IPS DF 6.9 (cell line): ENCODE measurements at places on chromosomes 3 and 15.

DNA sequence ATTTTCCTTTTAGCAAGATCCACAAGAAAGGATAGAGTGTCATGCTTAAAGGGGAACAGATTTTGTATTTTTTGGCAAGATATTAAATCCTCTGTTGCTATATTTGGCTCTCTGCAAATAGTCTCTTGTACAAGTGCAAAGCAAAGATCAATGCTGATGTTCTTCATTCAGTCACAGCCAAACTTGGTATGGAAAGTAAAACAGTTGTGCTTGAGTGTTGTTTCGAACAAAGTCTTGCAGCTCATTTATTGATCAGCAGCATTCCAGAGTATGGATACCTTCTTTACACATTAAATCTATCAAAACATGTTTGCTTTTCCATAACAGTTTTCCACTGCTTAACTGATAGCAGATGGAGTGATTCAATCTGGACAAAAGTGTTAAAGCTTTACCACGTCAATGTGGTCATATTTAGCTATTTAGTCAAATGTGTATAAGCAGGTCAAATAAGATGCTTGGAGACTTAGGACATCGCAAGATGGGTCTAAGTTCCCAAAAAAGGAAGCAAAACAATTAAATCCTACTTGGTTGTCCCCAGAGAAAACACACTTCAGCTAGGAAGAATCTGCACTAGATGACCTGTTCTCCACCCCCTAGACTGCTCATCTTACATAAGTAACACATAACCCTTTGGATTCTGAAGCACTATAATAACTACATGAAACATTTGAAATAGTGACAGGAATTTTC is 52.4 kb downstream of the VGLL3 start:
- no peak for DNase-seq

- DNase-seq: no peak
Measured at GRCh38 chr3:87732294-87732693, 326.5 kb downstream of the CGGBP1 start.

GRCh38 chr3:188574885-188575284 is 420.9 kb downstream of the LPP start:
- no peak for DNase-seq

- DNase-seq: no peak
Measured at GRCh38 chr15:40857601-40858341, 13.9 kb downstream of the SPINT1 start.

- no peak for DNase-seq
Measured at GRCh38 chr15:88725305-88726210, 77.7 kb upstream of the ACAN start.

GRCh38 chr15:70664494-70664893 is 98.9 kb downstream of the UACA start:
- no peak for DNase-seq
